Activated CD8-positive, alpha-beta memory T cell treated with anti-CD3 and anti-CD28 coated beads, Interleukin-2, amount 50 U/mL, for 4 hours (primary cell): ENCODE measurements at places on chromosomes 13 and 19.

- DNase-seq, result no peak
Measured at GRCh38 chr19:34932494-34932893, 5.8 kb downstream of the ZNF30 start.

- no peak for DNase-seq
Measured at GRCh38 chr19:2148482-2149135, 2.8 kb downstream of the AP3D1 start.

GRCh38 chr13:106795847-106796246, 227.9 kb upstream of the ARGLU1 start:
- DNase-seq, result no peak

DNA sequence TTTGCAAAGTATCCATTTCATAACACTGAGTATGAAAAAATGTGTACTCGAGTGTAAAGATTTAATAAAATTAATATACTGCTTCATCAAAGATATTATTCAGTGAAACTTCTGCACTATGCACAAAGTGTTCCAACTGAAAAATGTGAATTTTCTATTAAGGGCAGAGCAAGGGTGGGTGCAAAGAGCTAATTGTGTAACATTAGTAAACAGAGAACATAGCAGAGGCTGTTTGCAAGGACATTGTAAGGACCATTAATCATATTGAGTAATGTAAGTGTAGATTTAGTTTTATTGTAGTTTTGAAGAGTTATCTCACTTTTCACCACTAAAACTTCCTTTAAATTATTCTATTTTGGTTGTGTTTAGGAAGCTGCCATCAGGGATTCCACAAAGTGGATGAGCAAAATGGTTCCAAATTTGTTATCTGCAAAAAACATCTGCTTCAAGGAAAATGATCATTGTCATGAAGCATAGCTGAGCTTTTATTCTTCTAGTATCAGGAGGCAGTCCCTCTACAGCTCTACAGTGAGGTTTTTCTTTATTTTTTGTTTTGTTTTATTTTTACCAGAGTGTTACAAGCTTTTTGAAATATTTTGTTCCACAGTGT, 1375.4 kb downstream of the SLITRK1 start:
- DNase-seq, result no peak

DNA sequence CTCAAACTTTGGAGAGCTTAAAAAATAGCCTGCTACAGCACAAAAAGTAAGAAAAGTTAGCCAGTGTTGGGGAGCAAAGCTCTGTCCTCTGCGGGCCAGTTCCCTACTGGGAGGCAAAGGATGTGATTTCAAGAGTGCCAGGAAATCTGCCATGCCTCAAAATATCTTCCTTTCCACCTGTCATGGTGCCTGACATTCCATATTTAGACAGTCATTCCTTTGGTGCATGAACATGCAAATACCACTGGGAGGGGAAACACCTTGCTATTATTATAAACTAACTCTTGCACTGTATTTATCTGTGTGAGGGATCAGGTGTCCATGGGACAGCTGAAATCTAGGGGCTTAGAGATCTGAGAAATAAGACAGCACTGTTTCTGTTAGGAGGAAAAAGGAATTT, 10.3 kb downstream of the FREM2 start:
- no peak for DNase-seq

DNA sequence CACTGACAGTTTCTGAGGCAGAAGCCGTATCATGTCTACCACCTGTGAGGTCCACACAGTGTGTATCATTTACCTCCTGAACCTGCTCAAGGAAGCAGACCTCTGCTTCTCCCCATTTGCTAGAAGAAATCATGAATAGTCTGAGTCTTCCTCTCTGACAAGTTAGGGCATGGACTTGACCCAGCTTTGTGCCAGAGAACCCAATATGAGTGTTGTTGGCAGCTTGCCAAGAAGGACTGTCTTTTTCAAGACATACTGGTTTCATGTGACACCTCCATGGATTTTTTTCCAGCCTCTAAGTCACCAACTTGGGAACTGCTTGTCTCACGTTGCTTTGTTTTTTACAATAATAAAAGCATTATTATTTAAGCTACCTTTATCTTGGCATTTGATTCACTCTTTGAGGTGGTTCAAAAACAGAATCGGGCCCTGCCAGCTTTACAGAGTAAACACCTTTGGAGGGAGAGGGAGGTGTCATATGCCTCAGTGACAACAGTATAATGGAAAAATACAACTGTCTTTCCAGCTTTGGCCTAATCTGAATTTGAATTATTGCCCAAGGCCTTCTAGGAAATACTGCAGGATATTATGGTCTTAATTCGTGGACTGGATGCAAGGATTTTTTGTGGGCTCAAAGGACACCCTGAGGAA, 9.6 kb downstream of the ZNF211 start:
- DNase-seq, result no peak

GRCh38 chr19:30227012-30227621, 145.1 kb upstream of the ZNF536 start:
- no peak for DNase-seq

DNA sequence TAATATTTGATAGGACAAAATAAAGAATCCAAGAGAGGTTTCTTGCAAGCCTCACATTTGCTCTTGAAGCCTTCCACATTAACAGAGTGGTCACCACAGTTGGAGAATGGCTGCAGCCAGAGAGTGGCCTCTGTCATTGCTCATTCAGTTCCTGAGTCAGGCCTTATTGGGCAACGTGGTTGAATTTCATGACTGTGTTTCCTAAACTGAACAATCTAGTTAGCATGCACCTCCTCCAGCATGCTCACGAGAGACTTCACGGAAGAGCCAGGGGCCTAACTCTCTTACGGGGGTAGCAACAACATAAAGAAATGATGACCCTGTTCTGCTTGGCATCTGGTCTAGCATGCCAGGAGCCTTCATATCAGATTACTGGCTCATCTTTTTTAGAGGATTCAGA, 9.6 kb upstream of the UBL3 start:
- DNase-seq, result no peak

DNA sequence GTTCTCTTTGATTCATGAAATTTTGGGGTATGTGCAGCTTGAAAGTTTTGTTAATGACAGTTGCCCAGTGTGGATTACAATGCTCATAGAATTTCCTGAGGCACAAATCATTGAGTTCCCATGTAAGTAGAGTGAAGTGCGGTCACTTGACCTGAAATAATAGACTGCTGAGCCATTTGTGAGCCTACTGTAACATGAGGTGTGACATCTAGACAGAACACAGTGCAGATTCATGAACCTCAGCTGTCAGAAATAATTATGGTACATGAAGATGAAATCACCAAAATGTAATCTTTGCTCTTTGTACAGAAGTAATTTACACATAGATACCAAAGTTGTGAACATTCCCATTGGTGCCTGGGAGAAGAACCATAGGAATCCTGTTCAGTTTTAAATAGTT, 84.6 kb downstream of the DHRS12 start:
- DNase-seq, result no peak

GRCh38 chr13:40652588-40652940, 13.9 kb downstream of the FOXO1 start:
- DNase-seq, result no peak

DNA sequence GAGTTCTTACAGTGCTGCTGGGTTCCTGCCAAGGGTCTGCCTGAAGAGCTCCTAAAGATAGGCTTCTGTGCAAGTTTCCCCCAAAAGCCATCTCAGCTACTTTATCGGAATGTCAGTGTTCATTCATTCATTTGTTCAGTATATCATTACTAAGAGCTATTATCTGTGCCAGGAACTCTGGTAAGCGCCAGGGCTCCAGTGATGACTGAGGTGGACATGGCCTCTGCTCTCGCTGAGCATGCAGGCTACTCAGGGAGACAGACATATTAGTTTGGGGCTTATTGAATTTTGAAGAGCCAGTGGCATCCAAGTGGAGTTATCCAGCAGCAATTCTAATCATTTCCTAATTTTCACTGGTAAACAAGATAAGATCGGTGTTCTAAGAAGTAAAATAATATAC, 65.8 kb downstream of the DGKH start:
- DNase-seq, result no peak

GRCh38 chr13:46314587-46314986, 72.5 kb downstream of the RUBCNL start:
- DNase-seq, result no peak

- DNase-seq, result no peak
Measured at GRCh38 chr19:13987101-13987890, 18.8 kb downstream of the RFX1 start.

GRCh38 chr13:44132710-44133109, 240.9 kb upstream of the SERP2 start:
- DNase-seq, result no peak

GRCh38 chr13:78364711-78365110, 238.6 kb downstream of the POU4F1 start:
- DNase-seq, result no peak

- DNase-seq, result peak; percentile 70
Measured at GRCh38 chr13:49585220-49586157, at the start of gene RCBTB1. TSS of gene RCBTB1 (minus strand) at chr13:49585558. CDS start at chr13:49567279, 18,279 bp downstream.

DNA sequence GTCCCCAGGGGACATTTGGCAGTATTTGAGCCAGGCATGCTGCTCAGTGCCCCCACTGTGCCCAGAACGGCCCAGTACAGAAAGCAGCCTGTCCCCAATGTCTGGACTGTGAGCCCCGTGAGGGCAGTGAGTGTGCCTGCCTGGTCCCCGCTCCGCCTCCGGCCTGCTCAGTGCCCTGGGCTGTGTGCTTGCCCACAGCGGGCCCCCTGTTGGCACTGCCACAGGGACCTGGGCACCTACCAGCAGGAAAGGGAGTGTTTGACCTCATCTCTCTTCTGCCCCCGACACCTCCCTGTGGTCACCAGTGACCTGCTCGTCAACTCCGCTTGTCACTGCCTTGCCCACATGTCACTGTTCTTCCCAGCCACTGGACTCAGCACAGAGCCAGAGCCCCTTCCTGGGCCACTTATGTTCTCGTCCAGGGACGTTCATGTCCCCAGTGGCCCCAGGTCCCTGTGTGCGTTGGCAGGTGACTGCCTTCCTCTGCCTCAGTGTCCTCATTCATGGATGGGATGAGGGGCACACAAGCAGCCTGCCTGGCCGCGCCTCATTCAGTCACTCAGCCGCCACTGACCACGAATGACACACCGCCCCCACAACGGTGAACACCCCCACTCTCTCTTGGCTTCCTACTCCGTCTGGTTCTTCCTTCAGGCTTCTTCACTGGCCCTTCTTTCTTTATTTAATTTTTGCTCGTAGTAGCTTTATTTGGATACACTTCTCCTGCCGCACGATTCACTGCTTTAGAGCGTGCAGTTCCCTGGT, 2.8 kb downstream of the FZR1 start:
- no peak for DNase-seq

GRCh38 chr19:8252922-8253589, 43.9 kb downstream of the CERS4 start:
- DNase-seq, result peak; percentile 87

GRCh38 chr19:6590827-6591319, at the start of gene CD70:
TSS of gene CD70 (minus strand) at chr19:6591150. CDS start at chr19:6591002, 148 bp downstream.
- DNase-seq, result peak; percentile 39

- DNase-seq, result peak; percentile 44
Measured at GRCh38 chr19:3479177-3479833, 1.0 kb downstream of the SMIM24 start.

DNA sequence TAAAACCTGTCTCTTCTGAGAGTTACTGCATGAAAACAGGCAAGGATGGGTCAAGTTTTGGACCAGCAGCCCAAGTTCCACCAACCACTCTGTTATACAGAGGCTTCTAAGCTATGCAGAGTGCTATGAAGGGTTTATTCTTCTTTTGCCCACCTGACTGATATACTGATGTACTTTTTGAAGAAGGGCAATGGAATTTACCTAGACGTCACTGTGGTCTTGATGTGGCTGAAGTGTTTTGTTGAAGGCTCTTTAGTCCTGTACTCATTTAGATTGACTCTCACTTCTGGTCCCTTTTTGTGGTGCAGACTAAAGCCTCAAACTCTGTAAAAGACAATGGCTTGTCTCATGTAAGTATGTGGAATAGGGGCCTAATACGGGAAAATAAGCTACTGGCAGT, 92.0 kb downstream of the DGKH start:
- DNase-seq, result no peak

DNA sequence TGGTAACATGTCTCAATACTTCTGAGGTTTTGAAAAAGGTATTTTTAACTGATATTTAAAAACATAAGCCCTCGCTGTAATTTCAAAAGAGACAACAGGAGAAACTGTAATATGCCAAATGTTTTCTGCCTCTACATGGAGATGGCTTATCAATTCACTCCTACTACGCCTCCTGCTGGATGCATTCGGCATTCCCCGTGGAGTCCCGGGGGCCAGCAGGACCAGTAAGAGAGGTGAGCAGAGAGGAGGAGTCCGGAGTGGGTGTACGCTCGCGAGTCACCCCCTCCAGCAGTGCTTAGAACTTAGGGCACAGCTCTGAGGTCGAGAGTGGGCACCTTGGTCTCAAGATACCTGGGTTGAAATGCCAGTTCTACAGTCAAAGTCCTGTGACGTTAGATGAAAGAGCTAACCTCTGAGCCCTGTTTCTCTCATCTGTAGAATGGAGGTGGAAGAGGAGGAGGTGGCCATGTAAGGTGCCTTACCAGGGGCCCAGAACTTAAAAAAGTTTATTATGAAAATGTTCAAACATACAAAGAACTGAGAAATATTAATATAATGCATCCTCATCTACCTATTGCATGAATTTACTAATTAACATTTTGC, 110.2 kb downstream of the STK24 start:
- DNase-seq, result peak; percentile 52

DNA sequence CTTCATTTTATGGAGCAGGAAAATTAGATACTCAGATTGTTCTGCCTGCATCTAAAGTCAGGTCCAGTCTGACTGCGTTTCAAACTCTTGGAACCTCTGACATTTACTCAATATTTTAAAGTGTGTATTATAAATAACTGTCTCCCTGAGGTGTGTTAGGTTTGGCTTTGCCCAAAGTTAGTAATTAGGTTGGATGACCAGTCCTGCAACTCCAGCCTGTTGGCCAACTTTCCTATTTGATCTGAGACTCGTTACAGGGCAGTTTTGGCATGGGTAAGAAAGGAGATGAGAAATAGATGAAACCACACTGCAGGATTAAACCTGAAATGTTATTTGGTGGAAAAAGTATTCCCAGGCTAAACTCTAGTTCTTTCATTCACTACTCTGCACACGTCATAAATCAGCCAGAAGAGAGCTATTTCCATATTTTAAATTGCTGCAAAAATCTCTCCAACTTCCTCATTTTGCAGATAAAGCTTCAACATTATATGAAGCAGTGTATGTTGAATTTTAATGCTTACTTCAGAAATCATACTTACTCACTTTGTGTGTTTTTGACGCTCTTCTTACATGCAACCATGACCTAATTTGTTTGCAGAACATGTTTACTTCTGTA, 357.1 kb downstream of the DCT start:
- no peak for DNase-seq

GRCh38 chr13:41470196-41470595, 12.8 kb downstream of the RGCC start:
- DNase-seq, result no peak

GRCh38 chr19:17489392-17490030, 19.2 kb downstream of the SLC27A1 start:
- no peak for DNase-seq

- DNase-seq, result peak; percentile 72
Measured at GRCh38 chr19:862581-863314, 3.3 kb downstream of the CFD start.

GRCh38 chr19:990119-990571, 6.0 kb downstream of the WDR18 start:
- no peak for DNase-seq
